ENCODE measurements at places on chromosomes 1 and 21.

GRCh38 chr21:31529406-31529805 is 130.1 kb upstream of the SOD1 start:
- H3K4me3 ChIP-seq, result no peak overlapping the region
- H3K36me3 ChIP-seq, result no peaks in the 10 kb centered on the region
- no peaks in the 10 kb centered on the region for H3K4me1 ChIP-seq

- H3K4me1 ChIP-seq, result no peaks in the 10 kb centered on the region
- no peaks in the 10 kb centered on the region for H3K27me3 ChIP-seq
- no peak overlapping the region for H3K4me3 ChIP-seq
- DNase-seq, result no peak
Measured at GRCh38 chr1:80217377-80217986, 1211.0 kb upstream of the ADGRL4 start.

GRCh38 chr1:177800400-177801088 is 169.3 kb downstream of the SEC16B start:
- no peaks in the 10 kb centered on the region for H3K4me1 ChIP-seq
- H3K27ac ChIP-seq, result no peak overlapping the region
- H3K4me3 ChIP-seq, result no peak overlapping the region
- H3K36me3 ChIP-seq, result no peaks in the 10 kb centered on the region
- no peaks in the 10 kb centered on the region for H3K27me3 ChIP-seq

- no peak overlapping the region for H3K27ac ChIP-seq
- no peaks in the 10 kb centered on the region for H3K27me3 ChIP-seq
- no peak overlapping the region for H3K4me3 ChIP-seq
- H3K4me1 ChIP-seq, result no peaks in the 10 kb centered on the region
- no peak for DNase-seq
- no peaks in the 10 kb centered on the region for H3K36me3 ChIP-seq
Measured at GRCh38 chr1:48693674-48694320, 82.9 kb downstream of the BEND5 start.

GRCh38 chr1:64263856-64264255 is 60.4 kb downstream of the UBE2U start:
- DNase-seq, result no peak
- no peaks in the 10 kb centered on the region for H3K4me1 ChIP-seq
- H3K27me3 ChIP-seq, result no peaks in the 10 kb centered on the region
- no peak overlapping the region for H3K27ac ChIP-seq
- H3K4me3 ChIP-seq, result no peak overlapping the region
- H3K36me3 ChIP-seq, result no peaks in the 10 kb centered on the region

- DNase-seq, result no peak
- H3K4me3 ChIP-seq, result no peak overlapping the region
- H3K36me3 ChIP-seq, result peaks cover 2% of the 10 kb centered on the region
- H3K4me1 ChIP-seq, result no peaks in the 10 kb centered on the region
- H3K27me3 ChIP-seq, result no peaks in the 10 kb centered on the region
Measured at GRCh38 chr1:5982868-5983267, 9.4 kb downstream of the NPHP4 start.

DNA sequence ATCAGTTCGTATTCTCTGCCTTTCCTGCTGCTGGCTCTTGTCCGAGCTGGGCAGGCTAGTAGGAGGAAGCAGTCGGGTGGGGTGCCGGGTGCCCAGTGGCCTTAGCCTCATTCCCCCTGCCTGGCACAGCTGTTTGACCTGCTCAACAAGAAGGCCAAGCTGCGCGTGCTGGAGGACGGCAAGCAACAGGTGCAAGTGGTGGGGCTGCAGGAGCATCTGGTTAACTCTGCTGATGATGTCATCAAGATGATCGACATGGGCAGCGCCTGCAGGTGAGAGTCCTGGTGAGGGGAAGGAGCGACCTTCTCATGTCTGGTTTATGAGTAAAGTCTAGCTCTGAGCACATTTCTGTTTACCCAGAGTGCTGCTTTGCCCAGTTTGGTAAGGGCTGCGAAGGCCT is 16.3 kb upstream of the RPS8 start:
- H3K4me1 ChIP-seq, result no peaks in the 10 kb centered on the region
- no peaks in the 10 kb centered on the region for H3K36me3 ChIP-seq
- H3K27ac ChIP-seq, result no peak overlapping the region
- no peak overlapping the region for H3K4me3 ChIP-seq

GRCh38 chr1:17875171-17875881 is 120.2 kb downstream of the ACTL8 start:
- H3K27me3 ChIP-seq, result no peaks in the 10 kb centered on the region
- no peaks in the 10 kb centered on the region for H3K4me1 ChIP-seq
- no peak overlapping the region for H3K27ac ChIP-seq
- no peak overlapping the region for H3K4me3 ChIP-seq
- no peaks in the 10 kb centered on the region for H3K36me3 ChIP-seq
- no peak for DNase-seq

- H3K27ac ChIP-seq, result no peak overlapping the region
- H3K4me1 ChIP-seq, result no peaks in the 10 kb centered on the region
- peaks cover 2% of the 10 kb centered on the region for H3K27me3 ChIP-seq
Measured at GRCh38 chr1:234149217-234149616, 224.0 kb upstream of the COA6 start.

DNA sequence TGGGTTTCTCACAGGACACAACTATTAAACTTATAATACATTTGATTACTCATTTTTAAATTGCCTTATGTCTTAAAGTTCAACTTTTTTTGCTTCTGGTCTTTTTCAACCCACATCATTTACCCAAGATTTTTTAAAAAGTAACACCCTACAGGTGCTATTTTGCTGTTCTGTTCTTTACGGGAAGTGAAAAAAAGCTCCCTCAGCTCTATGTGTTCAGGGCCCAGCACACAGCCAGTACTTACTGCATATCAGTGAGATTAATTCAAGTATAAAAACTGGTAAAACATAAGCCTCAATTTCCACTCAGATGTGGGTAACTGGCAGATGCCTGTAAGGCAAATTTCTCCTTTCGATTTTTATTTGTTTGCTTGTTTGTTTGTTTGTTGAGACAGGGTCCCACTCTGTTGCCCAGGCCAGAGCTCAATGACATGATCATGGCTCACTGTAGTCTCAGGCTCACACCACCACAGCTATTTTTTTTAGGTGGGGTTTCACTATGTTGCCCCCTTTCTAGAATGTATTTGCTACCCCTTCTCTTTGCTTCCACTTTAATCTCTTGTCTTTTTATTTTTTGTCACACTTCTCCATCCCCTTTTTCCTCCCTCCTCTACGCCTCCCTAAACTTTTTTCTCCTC is 20.3 kb downstream of the RNASEL start:
- no peak overlapping the region for H3K4me3 ChIP-seq
- no peak overlapping the region for H3K27ac ChIP-seq
- no peak for DNase-seq
- H3K36me3 ChIP-seq, result no peaks in the 10 kb centered on the region
- no peaks in the 10 kb centered on the region for H3K27me3 ChIP-seq

DNA sequence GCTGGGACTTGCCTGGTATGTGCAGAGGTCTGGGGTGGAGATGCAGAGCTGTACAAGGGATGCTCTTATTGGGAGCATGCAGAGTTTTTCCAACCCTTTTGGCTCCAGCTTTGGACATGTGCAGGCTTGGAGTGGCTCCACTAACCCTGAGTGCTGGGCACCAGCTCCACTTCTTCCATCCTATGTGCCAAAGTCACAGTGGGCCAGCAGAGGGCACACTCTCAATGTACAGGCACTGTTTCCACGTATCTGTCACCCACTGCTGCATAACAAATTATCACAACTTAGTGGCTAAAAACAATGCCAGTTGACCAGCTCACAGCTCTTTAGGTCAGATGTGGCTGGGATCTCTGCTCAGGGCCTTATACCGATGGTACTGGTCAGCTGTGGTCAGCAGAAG is 631.8 kb downstream of the AJAP1 start:
- H3K4me3 ChIP-seq, result no peak overlapping the region
- H3K27me3 ChIP-seq, result no peaks in the 10 kb centered on the region
- no peak overlapping the region for H3K27ac ChIP-seq
- DNase-seq, result no peak

DNA sequence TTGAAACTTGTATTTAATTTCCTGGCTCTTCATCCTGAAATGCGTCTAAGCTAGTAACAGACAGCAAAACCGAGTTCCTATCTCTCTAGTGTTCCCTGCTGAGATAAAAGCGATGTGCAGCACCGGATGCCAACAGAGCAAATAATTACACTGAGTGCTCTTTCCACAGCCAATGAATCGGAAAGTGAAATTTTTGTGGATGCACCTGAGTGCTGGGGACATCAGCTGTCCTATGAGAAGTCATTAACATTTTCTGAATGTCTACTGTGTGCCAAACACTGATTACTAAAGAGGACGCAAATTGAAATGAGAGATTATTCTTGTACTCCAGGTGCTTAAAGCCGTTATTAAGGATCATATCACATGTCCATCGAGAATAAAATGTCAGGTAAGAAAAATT is 278.0 kb downstream of the RGS7 start:
- H3K4me3 ChIP-seq, result no peak overlapping the region
- no peak overlapping the region for H3K27ac ChIP-seq
- no peak for DNase-seq
- no peaks in the 10 kb centered on the region for H3K27me3 ChIP-seq
- H3K4me1 ChIP-seq, result no peaks in the 10 kb centered on the region
- H3K36me3 ChIP-seq, result no peaks in the 10 kb centered on the region

GRCh38 chr1:117611121-117611601 is 5.3 kb downstream of the TENT5C start:
- no peak for DNase-seq
- H3K27me3 ChIP-seq, result no peaks in the 10 kb centered on the region
- peaks cover 4% of the 10 kb centered on the region for H3K4me1 ChIP-seq
- H3K4me3 ChIP-seq, result no peak overlapping the region
- no peak overlapping the region for H3K27ac ChIP-seq
- no peaks in the 10 kb centered on the region for H3K36me3 ChIP-seq

- H3K4me3 ChIP-seq, result no peak overlapping the region
- H3K36me3 ChIP-seq, result no peaks in the 10 kb centered on the region
- peaks cover 4% of the 10 kb centered on the region for H3K4me1 ChIP-seq
Measured at GRCh38 chr1:202203238-202204039, 9.8 kb downstream of the LGR6 start.

- no peak overlapping the region for H3K4me3 ChIP-seq
Measured at GRCh38 chr21:40685141-40685540, 161.8 kb downstream of the DSCAM start.
